ENCODE measurements at places on chromosomes 5 and 9.

DNA sequence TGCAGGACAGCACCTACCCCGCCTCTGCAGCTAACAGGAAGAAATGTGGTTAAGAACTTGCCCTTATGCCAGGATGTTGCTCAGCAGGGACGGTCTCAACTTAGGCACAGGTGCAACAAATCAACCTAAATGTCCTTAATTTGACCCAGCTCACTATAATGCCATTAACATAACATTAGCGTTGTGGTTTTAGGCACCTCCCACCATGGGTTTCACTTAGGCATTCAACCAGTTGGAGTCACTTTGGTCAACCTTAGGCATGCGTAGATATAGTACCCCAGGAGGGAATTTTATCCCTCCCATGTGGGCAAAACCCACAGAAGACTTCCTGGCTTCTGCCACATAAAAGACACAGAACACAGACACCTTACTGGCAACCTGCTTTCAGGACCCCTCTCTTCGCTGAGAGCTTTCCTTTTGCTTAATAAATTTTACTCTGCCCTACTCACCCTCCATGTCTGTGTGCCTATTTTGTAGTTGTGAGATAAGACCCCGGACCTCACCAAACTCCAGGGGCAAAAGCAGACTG is 8.7 kb upstream of the ERAP1 start:
- DNase-seq = peak; percentile 11

DNA sequence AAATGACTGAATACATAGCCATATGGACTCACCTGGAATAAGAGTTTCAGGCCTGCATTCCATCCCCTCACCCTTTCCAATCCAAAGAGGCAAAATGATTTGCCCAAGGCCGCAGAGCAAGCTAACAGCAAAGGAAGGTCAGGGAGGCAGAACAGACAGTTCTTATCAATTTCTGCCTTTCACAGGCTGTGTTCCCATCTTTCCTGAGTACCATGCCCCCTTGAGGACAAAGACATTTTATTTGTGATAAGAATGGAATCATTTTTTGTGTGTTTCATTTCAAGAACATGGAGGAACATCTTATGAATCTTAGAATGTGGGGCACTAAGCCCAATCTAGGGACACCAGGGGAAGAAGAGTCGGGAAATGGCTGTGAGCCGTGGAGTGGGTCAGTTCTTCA is 13.9 kb downstream of the LHFPL2 start:
- no peak for DNase-seq

GRCh38 chr5:123868881-123869280 is 356.9 kb downstream of the CSNK1G3 start:
- DNase-seq = no peak

- DNase-seq = no peak
Observed at GRCh38 chr5:52837591-52838001, 49.9 kb downstream of the ITGA1 start.

- no peak for DNase-seq
Observed at GRCh38 chr5:130762031-130762430, 403.0 kb downstream of the HINT1 start.

- DNase-seq = no peak
Observed at GRCh38 chr9:90813523-90813922, 11.9 kb downstream of the SYK start.

DNA sequence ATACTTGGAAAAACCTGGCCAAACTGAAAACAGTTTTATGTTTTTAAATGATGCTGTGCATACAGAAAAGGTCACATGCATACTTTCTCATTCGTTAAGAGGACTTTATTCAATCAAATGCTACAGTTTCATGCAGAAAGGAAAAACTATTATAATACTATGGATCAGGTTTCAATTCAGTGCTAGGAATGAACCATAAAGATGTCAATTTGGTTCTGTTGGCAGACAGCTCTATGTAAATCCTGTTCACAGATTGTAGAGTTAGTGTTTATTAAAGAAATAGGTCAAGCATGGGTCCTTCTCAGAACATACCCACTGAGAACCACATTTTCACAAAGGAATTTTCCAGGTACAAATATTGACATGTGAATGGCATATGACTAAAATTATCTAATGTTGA is 57.1 kb downstream of the RETREG1 start:
- no peak for DNase-seq

DNA sequence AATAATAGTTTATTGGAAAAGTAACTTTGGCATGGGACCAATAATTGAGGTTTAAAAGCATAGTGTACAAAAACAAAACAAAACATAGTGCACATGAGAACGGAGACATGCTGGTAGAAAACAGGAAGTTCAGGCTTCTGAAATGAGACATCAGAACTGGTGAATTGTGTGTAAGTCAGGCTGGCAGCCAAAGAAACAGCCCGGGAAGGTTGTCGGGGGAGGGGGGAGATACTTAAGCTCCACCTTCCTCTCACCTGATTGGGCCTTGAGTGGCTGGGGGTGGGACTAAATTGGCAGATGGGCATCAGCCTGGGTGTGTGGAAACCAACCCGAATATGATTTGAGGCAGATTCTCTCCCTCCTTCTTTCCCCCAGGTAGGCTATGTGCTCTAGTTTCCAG is 256.3 kb downstream of the SMARCA2 start:
- no peak for DNase-seq

DNA sequence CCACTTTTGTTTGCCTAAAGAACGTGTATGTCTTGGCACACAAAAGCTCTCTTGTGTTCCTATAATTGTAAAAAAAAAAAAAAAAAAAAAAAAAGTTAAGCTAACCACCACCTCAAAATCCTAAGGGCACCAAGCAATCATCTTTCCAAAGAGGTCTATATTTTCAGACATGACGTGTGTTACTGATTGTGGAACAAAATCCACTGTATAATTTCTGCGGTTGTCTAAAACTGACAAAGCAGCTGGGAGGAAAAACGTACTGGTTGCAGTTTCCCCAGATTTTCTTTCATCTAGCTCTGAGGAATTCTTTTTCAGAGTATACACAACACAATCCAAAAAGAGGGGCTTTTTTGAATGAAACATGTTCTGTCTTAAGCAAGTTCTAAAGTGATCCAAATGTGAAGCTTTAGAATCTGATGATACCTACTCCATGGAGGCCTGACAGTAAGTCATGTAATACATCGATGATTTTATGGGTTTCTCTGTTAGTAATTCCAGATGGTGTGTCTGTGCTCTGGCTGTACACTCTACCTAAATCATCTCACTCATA is 375.6 kb upstream of the NUDT12 start:
- no peak for DNase-seq
